ENCODE measurements at places on chromosomes 1 and 21.

DNA sequence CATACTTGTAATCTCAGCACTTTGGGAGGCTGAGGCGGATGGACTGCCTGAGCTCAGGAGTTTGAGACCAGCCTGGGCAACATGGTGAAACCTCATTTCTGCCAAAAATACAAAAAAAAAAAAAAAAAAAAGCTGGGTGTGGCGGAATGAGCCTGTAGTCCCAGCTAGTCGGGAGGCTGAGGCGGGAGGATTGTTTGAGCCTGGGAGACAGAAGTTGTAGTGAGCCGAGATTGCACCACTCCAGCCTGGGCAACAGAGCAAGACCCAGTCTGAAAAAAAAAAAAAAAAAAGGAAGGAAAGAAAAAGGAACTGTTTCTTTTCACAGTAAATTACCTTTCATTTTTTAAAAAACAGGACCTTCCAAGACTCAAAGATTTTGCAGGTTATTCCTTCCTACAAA lies 29.5 kb downstream of the LIN9 start:
- no peak overlapping the region for H3K27ac ChIP-seq
- no peak for DNase-seq
- H3K27me3 ChIP-seq, result no peaks in the 10 kb centered on the region
- H3K36me3 ChIP-seq, result peaks cover 11% of the 10 kb centered on the region

DNA sequence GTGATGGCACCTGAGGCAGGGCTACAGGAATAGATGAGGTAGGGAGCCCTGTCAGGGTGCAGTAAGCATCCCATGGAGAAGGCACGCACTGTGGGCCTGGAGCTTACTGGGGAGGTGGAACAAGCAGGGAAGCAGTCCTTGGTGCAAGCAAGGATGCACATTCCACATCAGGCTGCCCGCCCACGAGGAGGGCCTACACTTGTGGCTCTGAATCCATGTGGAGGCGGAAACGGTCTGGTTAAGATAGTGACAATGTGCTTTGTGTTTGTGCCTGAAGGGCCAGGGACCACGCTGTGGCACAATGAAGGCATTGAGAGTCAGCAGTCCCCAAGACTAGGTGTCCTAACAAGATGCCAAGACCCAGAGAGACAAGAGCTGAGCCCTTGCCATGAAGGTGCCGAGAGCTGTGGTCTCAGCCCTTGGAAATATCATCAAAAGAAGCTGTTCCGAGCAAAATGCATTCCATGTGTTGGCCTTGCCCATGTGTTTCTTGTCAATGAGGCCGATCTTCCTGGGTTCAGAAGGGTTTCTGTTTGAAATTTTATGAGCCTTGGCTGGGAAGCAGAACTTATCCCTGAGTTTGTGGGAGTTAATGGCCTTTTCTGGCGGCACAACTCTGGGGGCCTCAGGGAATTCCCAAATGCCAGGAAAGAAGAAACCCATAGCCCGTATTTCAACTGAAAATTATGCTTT lies 111.9 kb downstream of the NGF start:
- no peaks in the 10 kb centered on the region for H3K36me3 ChIP-seq
- no peak overlapping the region for H3K27ac ChIP-seq
- no peak overlapping the region for H3K4me3 ChIP-seq

DNA sequence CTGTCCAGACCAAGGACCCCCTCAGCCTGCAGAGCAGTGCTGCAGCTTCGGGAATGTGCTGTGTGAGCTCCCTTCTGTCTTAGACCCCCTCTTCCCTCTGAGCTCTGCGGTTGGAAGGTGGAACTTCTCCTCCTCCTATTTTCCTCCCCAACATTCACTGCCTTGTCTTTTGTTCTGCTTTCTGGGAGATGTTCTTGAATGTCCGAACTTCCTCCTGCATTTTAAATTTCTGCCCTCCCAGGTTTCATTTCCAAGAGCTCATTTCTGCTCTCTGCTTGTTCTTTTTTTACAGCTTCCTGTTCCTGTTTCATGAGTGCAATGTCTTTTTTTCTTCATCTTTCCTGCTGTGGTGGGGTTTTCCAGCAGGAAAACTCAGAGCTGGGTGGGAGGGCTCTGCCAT lies 29.3 kb downstream of the RRP1 start:
- no peak overlapping the region for H3K27ac ChIP-seq
- peaks cover 5% of the 10 kb centered on the region for H3K4me1 ChIP-seq
- no peak overlapping the region for H3K4me3 ChIP-seq
- H3K27me3 ChIP-seq, result no peaks in the 10 kb centered on the region
- DNase-seq, result no peak
- H3K36me3 ChIP-seq, result no peaks in the 10 kb centered on the region

- DNase-seq, result no peak
- no peaks in the 10 kb centered on the region for H3K27me3 ChIP-seq
- no peaks in the 10 kb centered on the region for H3K4me1 ChIP-seq
Measured at GRCh38 chr1:6652986-6653385, 28.3 kb downstream of the THAP3 start.

DNA sequence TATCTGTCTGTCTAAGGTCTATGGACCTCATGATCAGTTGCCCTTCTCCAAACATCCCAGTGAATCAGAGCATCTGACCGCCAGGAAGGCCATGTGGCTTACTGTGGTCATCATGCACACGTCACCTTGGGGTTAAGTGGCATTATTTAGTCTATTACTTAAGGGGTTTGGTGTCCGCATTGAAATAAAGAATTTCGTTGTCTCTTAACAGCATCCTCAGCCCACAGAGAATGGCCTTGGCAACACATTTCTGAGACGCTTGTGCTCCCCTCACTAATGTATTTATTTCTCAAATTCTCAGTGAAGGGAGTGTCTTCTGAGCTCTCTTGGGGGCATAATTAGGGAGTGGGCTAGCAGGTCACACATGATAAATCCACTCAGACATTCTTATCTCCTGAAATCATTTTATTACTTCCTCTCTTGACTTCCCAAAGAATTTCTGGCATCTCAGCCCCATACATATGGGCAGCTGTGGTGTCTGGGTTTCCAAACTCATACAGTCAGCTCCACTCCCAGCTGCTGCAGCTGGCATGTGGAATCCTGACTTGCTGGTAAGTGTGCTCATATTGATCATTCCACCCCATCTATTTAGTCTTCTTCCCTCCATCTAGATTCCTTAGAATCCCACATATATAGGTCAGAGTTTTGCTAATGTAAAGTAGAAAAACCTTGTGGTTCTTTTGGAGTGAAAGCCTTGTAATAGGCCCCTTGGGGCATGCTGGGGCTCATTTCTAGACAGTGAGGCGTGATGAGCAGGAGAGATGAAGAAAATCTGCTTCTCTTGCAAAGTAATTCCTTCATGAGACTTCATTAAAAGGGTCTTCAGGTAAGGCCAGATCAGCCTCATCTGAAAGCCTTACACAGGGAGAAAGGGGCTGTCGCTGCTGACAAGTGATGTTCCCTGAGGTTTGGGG lies 110.5 kb downstream of the HHAT start:
- H3K27me3 ChIP-seq, result no peaks in the 10 kb centered on the region
- no peak overlapping the region for H3K4me3 ChIP-seq
- DNase-seq, result no peak
- H3K4me1 ChIP-seq, result no peaks in the 10 kb centered on the region

DNA sequence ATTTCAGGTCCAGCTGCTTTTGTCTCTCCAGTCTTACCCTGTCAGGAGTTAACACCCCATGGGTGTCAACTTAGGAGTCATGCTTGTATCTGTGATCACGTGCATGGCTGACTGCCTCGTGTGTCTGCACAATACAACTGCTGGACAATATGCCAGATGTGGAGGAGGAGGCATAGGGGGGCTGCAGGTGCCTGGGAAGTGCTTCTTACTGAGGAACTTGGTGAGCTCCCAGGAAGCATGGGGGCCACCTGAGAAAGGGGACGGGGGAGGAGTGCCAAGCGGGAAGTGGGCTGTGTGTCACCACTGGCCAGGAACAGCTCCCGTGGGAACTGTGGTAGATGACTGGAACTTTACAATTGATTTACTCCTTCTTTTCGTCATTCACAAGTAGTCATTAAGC lies 9.5 kb downstream of the RHEX start:
- H3K27me3 ChIP-seq, result peaks cover 42% of the 10 kb centered on the region
- H3K4me1 ChIP-seq, result peaks cover 11% of the 10 kb centered on the region
- DNase-seq, result no peak

DNA sequence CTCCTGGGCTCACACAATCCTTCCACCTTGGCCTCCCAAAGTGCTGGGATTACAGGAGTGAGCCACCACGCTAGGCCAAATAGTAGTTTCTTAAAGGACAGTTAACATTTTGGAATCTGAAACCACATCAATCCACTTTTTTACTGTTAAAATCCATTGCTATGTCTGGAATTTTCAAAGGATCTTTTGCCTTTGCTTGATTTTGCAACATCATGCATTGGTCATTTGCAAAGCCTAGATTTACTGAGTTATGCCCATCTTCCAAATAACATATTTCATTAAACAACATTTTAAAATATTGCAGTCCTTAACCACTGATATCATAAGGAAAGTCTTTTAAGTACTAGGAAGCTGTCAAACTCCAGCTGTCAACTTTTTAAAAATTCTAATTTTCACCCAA lies 3.3 kb downstream of the POGZ start:
- DNase-seq, result no peak
- peaks cover 5% of the 10 kb centered on the region for H3K27me3 ChIP-seq
- H3K4me1 ChIP-seq, result peaks cover 21% of the 10 kb centered on the region
- peaks cover 6% of the 10 kb centered on the region for H3K36me3 ChIP-seq
- H3K4me3 ChIP-seq, result no peak overlapping the region
- no peak overlapping the region for H3K27ac ChIP-seq

GRCh38 chr1:63199706-63200335 lies 122.5 kb upstream of the FOXD3 start:
- H3K27ac ChIP-seq, result no peak overlapping the region
- peaks cover 13% of the 10 kb centered on the region for H3K27me3 ChIP-seq
- H3K4me3 ChIP-seq, result no peak overlapping the region
- H3K4me1 ChIP-seq, result no peaks in the 10 kb centered on the region

- H3K36me3 ChIP-seq, result peaks cover 16% of the 10 kb centered on the region
- H3K27ac ChIP-seq, result peak overlapping the region; percentile 23
- H3K4me3 ChIP-seq, result no peak overlapping the region
- H3K4me1 ChIP-seq, result peaks cover 5% of the 10 kb centered on the region
- H3K27me3 ChIP-seq, result no peaks in the 10 kb centered on the region
- DNase-seq, result no peak
Measured at GRCh38 chr21:25772686-25773085, 37.9 kb downstream of the GABPA start.

- no peak for DNase-seq
- no peaks in the 10 kb centered on the region for H3K4me1 ChIP-seq
- no peaks in the 10 kb centered on the region for H3K27me3 ChIP-seq
- no peak overlapping the region for H3K27ac ChIP-seq
- H3K4me3 ChIP-seq, result no peak overlapping the region
Measured at GRCh38 chr1:193377472-193377871, 191.1 kb upstream of the B3GALT2 start.

DNA sequence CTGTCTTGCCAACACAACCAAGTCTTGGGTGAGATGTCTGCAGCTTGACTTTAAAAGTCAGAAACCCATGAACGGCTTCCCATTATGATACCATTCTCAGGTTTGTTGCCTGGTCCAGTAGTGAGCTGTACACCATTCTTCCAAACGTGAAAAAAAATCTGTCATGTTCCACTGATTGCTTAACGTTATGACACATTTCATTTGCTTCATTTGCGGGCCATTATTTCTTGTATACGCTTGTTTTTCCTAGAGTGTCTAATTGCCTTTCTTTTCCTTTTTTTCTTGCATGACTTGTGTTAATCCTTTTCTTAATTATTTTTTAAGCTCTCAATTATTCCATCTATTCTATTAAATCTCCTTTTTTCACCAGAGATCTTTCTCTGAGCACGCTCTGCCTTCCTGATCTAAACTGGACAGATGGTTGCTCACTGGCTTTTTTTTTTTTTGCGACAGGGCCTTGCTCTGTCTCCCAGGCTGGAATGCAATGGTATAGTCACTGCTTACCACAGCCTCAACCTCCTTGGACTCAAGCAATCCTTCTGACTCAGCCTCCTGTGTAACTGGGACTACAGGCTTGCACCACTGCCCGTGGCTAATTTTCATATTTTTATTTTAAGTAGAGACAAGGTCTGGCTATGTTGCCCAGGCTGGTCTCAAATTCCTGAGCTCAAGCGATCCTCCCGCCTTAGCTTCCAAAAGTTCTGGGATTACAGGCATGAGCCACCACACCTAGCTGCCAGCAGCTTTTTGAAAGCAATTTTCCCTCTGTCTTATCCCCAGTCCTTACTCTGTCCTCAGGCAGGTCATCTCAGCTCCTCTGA lies 31.7 kb upstream of the CAMTA1 start:
- H3K27me3 ChIP-seq, result peaks cover 21% of the 10 kb centered on the region
- H3K4me1 ChIP-seq, result no peaks in the 10 kb centered on the region
- DNase-seq, result no peak

DNA sequence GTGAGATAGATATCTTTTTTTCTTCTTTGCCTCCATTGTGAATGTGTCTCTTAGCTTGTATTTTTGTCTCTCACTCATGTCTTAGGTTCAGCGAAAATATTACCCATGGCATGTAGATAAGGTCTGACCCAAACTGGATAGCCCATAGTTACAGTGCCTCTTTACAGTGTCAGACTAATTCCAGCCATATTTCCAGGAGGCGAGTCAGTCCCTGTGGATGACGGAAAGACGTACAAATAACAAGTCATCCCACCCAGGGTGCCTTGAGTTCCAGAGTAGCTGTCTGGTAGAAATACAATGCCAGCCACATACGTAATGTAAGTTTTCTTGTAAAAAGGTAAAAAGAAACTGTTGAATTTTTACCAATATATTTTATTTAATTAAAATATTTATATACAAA lies 157.3 kb downstream of the ZNF281 start:
- no peak overlapping the region for H3K27ac ChIP-seq
- peaks cover 29% of the 10 kb centered on the region for H3K4me1 ChIP-seq
- DNase-seq, result no peak
- H3K36me3 ChIP-seq, result peaks cover 1% of the 10 kb centered on the region

DNA sequence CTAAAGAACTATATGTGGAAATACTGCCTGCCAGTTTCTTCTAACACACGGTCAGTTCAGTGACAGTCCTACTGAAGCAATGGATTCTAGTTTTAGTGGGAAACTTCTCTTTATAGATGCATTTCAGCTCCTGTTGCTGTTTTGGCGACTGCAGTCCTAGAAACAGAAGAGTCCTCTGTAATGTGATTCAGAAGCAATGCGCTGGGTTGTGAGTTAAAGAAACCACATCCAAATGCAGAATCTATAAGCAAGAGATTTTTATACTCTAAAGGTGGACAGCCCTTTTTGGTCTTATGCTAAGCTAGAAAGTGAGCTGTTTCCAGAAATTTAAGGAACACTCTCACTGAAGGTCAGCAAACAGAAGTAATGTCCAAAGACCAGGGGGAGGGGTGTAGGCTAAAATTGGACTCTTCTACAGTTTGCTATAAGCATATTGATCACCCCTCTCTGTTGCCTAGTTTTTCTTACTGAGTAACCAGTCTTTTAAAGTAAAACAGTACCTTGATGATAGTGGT lies 30.8 kb downstream of the DUSP10 start:
- DNase-seq, result no peak
- no peaks in the 10 kb centered on the region for H3K27me3 ChIP-seq
- no peak overlapping the region for H3K4me3 ChIP-seq
- peaks cover 92% of the 10 kb centered on the region for H3K4me1 ChIP-seq

DNA sequence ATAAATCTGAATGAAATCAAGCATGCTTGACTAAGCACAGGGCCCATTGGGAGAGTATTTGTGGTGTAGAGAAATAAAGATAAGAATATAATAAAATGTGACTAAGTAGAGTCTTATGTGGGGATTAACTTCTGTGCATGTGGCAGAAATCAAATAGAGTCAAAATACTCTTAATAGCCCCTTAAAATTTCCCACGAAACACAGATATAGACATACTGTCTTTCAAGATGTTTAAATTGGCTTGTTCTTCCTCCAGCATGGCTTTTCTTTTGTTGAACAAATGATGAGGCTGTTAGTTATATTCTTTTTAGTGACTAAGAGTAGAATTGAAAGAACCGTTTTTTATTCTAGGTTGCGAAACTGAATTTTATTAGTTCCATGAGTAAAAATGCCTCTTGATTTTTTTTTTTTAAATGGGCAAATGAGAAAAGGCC lies 112.3 kb downstream of the RPS6KC1 start:
- H3K27me3 ChIP-seq, result no peaks in the 10 kb centered on the region
- no peak overlapping the region for H3K4me3 ChIP-seq

Measured in activated T-helper 1 cell treated with anti-CD3 and anti-CD28 coated beads, Interleukin-12 subunit alpha, Interleukin-12 subunit beta, Interleukin-2, Interleukin-4 antibody, amounts not matched to agents 30 ng/mL and 10 ng/mL and 1 ng/mL, durations not matched to agents 14 hours and 24 hours and 36 hours (primary cell).